Pulmonary artery endothelial cell (primary cell): ENCODE measurements at places on chromosomes 3 and 15.

DNA sequence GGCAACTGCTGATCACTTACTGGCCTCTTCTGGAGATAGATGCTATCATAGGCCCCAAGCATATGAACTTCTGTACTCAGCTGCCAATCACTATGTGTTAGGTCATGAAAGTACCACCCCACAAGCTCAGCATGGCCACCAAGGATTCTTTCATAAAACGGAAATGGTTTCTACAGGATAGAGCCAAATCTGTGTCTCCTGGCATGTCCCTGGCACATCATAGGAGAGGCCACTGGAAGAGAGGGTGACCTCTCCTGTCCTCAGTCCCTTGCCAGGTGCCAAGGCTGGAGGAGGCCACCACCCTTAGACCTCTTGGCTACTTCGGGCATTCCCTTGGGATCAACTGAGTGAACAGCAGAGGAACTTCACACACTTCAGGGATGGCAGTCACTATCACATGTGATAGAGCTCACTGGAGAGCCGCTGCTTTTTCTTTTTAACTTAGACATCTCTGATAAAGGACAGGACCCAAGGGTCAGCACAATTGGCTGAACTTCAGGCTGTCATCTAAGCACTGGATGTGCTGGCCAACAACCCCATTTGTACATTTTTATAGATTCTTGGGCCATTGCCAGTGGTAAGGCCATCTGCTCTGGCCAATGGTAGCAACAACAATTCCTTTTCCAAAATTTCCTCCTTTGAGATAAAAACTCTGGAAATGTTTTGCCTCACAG lies 425.2 kb downstream of the SQOR start:
- DNase-seq, result no peak

GRCh38 chr15:92164327-92165000 lies 229.2 kb upstream of the ST8SIA2 start:
- no peak for DNase-seq

- DNase-seq, result no peak
Observed at GRCh38 chr3:18812316-18812715, 336.0 kb upstream of the KCNH8 start.

GRCh38 chr15:68209735-68210408 lies 4.7 kb upstream of the CALML4 start:
- no peak for DNase-seq

- DNase-seq, result no peak
Observed at GRCh38 chr3:140177943-140178342, 243.0 kb downstream of the CLSTN2 start.

DNA sequence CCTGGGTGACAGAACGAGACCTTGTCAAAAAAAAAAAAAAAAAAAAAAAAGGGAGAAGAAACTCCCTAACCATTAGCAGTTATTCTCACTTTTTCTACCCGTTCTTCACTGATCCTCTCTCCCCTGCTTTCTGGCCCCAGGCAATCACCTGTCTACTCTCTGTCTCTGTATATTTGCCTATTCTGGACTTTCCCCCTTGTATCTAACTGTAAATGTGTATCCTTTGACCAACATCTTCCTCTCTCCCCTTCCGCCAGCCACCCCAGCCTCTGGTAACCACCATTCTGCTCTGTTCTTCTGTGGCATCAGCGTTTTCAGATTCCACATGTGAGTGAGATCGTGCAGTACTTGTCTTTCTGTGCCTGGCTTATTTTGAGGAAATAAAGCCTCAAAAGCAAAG lies 6.9 kb downstream of the CYFIP1 start:
- DNase-seq, result no peak

DNA sequence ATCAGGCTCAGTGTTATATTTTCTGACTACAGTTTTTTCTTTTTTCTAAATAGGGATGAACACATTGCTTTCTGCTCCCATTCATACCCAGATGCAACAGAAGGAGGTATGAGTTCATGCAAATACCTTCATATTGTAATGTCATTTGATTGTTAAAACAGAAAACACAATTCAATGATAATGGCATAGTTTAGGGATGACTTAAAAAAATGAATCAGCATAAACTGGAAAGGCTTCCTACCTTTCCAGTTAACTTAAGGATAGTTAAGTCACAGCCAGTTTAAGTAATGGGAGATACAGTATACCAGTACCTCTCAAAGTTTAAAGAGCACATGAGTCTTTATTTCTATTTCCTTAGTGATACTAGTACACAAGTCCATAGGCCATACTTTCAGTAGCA lies 24.9 kb downstream of the KNL1 start:
- DNase-seq, result no peak

- no peak for DNase-seq
Observed at GRCh38 chr3:69219101-69219708, 96.8 kb upstream of the LMOD3 start.

- DNase-seq, result no peak
Observed at GRCh38 chr3:43399034-43399433, 112.7 kb downstream of the SNRK start.

- no peak for DNase-seq
Observed at GRCh38 chr3:14253707-14254382, 75.2 kb downstream of the LSM3 start.

GRCh38 chr15:98758224-98758623 lies 109.9 kb downstream of the IGF1R start:
- no peak for DNase-seq

DNA sequence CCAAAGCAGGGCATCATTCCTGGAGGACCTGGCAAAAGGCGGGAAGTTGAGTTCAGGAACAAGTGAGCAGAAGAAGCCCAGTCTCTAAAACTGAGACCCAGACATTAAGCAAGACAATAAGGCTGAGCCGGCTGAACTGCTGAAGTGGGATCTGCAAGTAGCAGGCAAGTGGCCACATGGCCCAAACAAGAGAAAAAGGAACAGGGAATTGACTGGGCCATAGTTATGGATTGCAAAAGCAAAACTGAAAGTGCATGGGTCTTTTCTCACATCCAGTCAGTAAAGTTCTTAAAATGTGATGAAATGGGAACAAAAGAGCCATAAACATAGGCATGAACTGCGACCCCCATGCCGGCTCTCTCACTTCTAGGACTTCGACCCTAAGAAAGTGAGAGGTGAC lies 101.2 kb downstream of the SCN11A start:
- no peak for DNase-seq

GRCh38 chr3:48696156-48696555 lies 10.4 kb upstream of the NCKIPSD start:
- no peak for DNase-seq

GRCh38 chr3:60898321-60898720 lies 352.9 kb downstream of the FHIT start:
- DNase-seq, result no peak

- DNase-seq, result no peak
Observed at GRCh38 chr3:18501679-18502343, 76.7 kb upstream of the SATB1 start.

DNA sequence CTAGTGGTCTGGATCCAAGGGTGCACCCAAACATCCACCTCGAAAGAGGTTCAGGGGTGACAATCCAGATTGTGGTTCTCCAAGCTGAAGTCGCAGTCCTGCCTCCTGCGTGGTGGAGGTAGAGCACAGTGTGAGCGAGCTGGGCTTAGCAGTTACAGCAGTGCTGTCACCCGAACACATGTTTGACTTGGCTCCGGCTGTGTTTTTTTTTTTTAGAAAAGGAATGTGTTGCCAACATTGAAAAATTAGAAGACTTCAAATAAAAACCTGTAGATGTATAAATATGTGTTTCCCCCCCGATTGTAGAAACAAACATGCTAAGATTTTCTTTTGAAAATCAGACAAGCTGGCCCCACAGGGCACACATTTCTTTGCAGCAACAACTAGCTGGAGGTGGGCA lies 530.8 kb downstream of the SHQ1 start:
- DNase-seq, result no peak

- DNase-seq, result no peak
Observed at GRCh38 chr3:195739561-195740111, 18.9 kb downstream of the MUC20 start.

DNA sequence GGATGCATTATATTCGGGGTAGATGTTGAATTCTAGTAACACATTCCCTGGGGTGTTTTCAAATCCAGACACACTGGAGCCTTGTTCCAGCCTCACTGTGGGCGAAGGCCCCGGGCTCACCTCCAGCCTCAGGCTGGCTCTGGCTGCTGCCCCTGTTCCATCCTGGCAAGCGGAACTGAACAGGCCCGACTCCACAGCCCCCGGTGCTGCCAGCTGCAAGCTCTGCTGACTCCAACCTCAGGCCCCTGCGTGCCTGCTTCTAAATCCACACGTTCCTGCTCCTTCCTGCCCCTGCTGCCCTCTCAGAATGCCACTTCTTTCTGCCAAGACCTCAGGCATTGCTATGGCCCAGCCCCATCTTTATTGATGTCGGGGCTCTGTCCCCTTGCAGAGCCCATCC lies 90.6 kb downstream of the LIPC start:
- DNase-seq, result no peak

- no peak for DNase-seq
Observed at GRCh38 chr3:46993986-46994385, 14.5 kb downstream of the NBEAL2 start.

- no peak for DNase-seq
Observed at GRCh38 chr3:121654493-121655385, 6.0 kb downstream of the HCLS1 start.

DNA sequence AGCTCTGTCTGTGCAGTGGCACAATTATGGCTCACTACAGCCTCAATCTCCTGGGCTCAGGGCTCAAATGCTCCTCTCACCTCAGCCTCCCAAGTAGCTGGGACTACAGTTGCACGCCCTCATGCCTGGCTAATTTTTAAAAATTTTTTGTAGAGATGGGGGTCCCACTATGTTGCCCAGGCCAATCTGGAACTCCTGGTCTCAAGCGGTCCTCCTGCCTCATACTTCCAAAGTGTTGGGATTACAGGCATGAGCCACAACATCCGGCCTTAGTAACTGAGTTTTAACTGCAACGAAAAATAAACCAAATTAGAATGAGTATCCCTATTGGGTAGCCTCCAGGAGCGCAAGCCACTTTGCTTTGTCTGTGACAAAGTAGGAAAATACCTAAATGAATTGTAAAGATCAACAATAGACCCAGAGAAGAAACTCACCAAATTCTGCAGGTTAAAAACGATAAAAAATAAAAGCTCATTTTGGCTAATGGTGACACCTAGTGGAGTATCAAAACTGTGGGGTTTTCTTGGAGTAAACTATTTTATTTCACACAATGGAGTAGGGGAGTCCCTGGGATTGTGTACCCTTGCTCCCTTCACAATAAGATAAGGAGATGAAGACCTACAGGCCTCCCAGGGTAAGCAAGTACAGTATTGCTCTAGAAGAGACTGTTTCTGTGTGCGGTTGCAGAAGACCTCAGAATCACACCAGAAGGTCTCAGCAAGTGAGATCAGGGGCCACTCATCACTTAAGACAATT lies 21.0 kb upstream of the CA12 start:
- DNase-seq, result no peak

DNA sequence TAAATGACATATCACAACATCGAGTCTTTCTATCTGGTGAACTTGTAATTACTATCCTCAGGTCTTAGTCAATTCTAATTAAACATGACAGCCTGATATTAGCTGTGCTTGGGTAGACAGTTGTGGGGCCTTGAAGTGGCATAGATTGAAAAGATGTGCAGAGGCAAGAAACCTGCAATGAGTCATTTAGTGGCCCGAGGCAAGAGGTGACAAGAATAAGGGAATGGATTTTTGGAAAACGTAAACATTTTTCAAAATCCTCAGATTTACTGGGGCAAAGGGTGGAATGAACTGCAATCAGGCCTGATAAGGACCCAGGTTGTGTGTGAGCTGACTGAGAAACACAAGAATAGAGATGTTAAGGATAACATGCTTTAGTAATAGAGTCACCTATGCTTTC lies 29.5 kb upstream of the ULK4 start:
- DNase-seq, result no peak

DNA sequence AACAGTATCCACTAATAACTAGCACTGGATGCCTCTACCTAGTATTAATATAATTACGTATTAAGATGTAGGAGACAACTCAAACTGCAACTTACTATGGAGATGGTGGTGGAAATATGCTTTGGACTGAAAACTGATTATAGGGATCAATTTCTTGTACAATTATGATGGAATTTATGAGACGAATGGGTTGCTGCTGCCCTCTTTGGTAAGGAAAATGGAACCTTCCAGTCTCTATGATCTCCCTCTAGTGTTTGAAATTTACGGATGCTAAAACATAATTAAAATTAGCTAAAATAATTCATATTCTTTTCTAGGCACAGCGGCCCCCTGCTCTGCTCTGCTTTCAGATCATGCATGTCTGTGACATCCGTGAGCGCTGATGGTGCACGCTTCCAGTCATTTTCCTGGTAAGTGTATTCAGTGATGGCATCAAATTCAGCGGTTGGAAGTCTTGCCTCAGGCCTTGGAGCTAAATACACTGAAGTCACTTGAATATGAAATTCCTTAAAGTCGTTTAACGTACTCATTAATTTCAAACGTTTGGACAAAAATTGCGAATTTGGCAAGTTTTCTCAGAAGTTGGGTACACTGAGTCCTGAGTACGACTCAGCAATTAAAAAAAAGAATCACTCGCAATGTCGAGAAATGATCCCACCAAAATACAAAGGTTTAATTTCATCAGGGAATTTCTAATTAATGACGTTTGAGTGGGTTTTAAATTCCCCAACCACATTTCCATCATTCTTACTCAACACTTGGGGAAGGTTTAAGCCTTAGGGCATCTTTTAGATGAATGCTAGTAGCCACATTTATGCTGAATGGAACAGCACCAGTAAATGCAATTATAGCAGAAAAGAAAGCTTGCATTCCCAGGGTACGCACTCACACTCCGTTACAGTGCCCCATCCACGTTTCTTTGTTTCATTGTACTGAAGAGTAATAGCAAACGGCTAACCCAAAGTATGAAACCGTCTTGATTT lies 132.6 kb downstream of the NR2F2 start:
- no peak for DNase-seq

- DNase-seq, result no peak
Observed at GRCh38 chr15:60347480-60348049, 50.2 kb downstream of the ANXA2 start.

DNA sequence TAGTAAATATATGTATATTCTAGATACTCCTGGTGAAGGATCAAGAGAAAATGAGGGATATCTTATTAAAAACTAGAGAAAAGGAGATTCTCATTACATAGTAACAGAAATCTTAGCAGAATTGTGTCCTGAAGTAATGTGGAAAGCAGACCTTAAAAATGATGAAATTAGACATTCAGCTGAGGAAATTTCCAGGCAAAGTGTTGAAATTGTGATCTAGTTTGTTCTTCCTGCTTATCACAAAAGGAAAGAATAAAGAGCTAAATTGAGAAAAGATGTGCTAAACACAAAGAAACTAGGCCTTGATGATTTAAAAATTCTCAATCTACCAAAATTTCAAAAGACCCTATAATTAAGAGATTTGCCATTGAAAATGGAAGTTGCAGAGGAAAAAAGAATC lies 362.6 kb upstream of the PLSCR5 start:
- no peak for DNase-seq
